ENCODE measurements at places on chromosomes 1 and 21.
A peak's percentile ranks its signal among the peaks of the same experiment; 100 is the strongest.

DNA sequence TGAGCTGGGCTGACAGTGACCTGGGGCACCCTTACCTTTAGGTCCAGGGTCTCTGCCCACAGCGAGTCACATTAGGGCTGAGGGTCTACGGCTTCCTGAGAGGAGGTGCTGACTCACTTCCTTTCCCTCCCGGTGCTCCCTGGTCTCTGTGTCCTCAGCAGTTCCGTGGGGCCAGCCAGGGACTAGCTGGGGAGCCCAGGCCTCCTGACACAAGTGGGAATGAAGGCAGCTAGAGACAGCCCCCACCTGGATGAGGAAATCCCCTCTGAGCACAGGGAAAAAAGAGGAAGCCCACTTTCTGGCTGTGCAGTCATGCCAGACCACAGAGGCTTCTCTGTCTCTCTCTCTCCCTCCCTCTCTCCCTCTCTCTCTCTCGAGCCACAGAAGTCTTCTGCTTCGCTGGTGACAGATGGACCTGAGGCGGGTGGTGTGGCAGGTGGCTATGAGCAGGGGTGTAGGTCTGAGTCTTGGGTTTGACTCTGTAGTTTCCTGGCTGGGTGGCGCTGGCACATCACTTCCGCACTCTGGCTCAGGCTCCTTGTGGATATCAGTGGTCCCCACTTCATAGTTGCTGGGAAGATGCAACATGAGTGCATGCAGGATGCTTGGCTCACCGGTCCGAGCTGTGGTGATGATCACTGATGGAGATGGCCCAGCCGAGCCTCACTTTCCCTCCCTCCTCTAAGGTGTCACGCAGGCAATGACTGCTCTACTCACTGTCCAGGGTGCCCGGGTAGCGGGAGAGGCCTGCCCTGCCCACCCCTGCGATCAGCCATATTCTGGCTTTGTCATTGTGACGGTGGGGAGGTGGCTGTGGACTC, 3.5 kb downstream of the SLC66A1 start:
- DNase-seq: no peak

- no peak for DNase-seq
These were observed 243.6 kb downstream of the TM2D1 start for GRCh38 chr1:61481315-61481715.

- no peak for DNase-seq
These were observed 111.0 kb downstream of the NTNG1 start for GRCh38 chr1:107251839-107252238.

- DNase-seq: no peak
These were observed 81.2 kb downstream of the TGFB2 start for GRCh38 chr1:218426343-218426657.

GRCh38 chr21:28770867-28771661, 221.6 kb downstream of the LTN1 start:
- DNase-seq: no peak

DNA sequence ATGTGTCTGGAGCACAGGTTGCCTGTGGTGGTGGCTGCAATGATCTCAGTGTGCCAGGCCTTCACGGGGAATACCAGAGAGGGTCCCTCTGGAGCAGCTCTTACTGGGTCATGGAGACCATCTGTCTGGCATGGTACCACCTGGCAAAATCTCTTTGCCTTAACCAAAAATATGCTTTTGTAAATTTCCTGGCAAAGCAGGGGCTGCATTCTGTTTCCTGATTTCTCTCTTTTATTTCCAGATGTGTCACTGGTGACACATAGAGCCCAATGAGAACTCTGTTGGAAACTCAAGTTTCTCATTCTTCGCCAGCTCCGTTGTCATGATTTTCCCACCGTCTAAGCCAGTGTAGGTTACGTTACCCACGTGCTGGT, 136.5 kb downstream of the FGGY start:
- DNase-seq: no peak

- DNase-seq: no peak
These were observed 163.4 kb downstream of the RUNX1 start for GRCh38 chr21:34885626-34886239.

GRCh38 chr21:32214654-32215305, 64.1 kb downstream of the MIS18A start:
- DNase-seq: no peak

DNA sequence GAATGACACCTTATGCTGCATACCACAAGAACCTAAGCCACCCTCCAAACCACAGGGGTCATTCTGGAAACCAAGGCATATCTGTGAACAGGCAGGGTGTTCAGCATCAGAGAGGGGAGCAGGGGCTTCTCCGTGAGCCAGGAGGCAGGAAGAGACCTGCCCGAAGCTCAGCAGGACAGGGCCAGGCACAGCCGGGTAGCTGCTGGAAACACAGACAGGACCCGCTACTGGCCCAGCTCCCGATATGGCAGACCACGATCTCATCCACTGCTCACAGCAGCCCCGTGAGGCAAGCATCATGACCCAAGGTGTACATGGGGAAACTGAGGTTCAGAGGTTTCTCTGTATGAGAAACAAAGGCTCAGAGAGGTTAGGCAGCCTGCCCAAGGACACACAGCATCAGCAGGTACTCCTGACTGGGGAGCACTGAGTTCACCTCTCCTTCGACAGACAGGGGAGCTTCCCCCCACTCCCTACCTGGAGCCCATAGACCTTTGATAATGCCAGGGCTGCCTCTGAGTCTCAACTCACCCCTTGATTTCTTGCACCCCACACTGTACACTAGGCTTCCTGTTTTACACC, 317.7 kb downstream of the MATN1 start:
- DNase-seq: no peak

- peak; percentile 3 for DNase-seq
These were observed 61.7 kb downstream of the CASQ2 start for GRCh38 chr1:115706587-115707425.

DNA sequence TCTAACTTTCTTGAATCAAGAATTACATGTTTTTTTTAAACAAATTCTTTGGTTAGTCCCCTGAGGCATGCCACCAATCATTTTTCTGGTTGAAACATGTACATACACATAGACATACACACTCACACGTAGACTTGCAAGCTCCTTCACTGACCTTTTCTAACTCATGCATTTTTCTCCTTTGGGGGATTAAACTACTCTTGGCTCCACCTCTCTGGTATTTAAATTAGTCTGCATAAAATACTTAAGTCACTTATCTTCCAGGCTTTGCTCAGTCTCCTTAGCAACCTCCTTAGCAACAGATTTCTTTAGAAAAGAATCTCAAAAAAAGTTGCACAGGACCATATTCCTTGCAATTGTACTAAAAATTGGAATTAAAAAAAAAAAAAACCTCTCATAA, 440.9 kb upstream of the LRRC7 start:
- no peak for DNase-seq

DNA sequence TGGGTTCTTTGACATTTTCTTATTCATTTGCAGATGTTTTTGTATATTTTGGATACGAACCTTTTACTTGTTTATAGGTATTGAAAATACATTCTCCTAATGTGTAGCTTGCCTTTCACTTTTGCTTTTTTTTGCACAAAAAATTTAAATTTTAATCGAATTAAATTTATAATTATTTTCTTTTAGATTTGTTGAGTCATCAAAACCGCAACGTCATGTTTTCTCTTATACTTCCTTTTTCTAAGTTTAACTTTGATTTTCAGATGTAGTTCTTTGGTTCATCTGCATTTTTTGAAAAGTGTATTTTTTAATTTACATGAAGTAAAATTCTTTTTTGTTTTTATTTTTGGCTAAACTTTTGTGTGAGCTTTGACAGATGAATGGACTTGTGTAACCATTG, 243.7 kb upstream of the DPYD start:
- DNase-seq: no peak

DNA sequence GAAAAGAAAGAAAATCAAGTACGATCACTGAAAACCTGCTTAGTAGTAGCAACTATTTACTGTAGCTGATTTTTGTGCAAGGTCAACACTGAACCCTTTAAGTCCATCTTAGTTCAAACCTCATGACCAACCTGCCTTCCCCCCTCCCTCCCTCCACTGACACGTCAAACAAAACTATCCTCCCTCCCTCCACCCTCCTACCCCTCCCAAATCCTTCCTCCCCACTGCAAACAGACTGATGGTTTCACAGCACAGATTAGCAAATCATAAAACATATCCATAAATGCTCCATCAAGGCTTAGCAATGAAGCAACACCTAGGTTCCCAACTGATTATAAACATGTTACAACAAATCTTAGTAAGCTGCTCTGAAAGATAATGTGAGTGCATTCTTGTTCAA, 164.3 kb upstream of the GREM2 start:
- no peak for DNase-seq

- no peak for DNase-seq
These were observed 87.8 kb downstream of the HLX start for GRCh38 chr1:220966881-220967611.

DNA sequence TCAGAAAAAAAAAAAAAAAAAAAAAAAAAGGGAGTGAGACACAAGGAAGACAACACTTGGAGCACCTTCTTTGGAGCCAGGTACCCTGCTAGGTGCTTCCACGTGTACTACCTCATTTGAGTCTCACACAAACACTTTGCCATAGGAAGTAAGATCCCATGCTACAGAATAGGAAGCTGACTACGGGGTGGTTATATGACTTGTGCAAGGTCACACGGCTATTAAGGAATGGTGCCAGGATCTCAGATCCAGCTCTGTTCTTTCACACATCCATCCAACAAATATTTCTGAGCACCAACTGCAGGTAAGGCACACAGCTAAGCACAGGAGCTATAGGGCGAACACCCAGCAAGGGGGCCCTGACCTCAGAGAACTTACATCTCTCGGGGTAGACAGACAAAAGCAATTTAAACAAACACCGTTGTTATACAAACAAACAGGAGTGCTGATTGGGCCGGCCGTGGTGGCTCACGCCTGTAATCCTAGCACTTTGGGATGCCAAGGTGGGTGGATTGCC, 22.4 kb downstream of the PTAFR start:
- no peak for DNase-seq

DNA sequence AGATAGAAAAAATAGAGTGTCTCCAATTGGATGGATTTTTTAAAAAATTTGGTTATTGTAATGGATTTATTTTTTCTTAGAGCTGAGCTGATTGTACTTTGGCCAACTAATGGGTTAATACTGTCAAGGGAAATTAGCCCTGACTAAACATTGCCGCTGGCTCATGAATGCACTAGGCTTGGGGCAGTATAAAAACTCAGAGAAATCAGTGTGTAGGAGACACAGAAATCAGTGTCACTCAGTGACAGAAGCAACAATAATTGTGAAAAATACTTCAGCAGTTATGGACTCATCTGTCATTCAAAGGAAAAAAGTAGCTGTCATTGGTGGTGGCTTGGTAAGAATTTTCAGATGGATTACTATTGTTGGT, at the start of gene KMO:
KMO (plus strand) TSS at position 217 of the 370 bp plus-strand sequence; CDS start at position 284, 67 bp downstream.
- no peak for DNase-seq

DNA sequence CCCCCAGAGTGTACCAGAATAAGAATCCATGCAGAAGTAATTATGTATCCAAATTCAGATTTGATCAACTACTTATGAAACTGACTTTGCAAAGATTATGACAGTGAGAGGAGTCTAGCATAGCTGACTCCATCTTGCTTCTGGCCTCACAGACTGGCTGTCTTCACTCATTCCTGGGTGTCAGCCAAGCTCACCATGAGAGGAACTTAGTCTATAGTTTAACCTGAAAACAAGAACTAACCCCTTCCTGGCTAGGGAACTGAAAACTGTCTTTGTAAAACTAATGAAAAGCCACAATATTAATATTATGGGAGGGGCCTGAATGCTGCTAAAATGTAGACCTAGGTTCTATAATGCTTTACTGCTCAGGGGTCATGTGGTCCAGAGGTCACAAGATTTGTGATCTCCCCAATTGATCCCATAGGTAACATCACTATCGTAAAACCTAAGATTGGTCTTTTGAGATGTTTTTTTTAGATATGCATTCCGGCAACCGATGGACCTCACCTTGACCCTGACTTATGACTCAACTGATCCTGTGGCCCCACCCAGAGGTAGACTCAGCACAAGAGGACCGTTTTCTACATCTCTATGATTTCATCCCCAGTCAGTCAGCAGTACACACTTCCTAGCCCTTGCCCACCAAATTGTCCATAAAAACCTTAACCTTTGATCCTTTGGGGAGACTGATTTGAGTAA, 55.2 kb downstream of the ATP1B1 start:
- DNase-seq: no peak

DNA sequence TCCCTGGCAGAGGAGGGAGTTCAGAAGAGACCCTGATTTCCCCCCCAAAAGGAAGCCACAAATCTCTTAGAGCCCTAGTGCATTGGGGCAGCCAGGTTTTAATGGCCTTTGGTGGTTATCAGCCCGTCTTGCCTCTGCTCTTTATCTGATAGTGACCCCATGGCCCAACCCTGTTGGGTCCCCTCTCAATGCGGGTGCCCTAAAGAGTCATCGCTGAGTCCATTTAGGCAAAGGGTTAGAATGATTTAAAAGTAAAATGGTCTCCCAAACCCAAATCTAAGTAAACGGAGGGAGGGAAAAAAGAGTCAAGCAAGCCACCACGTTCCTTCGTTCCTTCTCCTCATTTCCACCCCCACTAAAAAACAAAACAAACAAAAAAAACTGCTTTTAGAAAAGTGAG, 164.0 kb downstream of the RUNX1 start:
- DNase-seq: no peak

DNA sequence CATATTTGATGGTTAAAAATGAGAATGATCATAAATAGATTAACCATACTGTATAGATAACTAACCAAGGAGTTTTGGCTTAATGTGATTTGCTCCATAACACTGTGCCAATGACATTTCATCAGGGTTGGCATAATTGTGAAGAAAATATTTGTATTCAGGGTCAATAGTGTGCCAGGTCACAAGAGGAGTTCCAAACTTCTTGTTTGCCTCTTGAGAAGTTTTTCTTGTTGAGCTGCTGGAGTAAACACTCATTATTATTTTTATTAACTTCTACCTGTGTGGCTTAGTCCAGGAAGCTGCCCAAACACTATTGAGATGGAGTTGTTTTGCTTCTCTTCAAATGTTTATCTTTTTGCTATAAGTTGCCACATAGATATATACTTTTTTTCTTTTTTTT, 7.5 kb downstream of the MAP7D1 start:
- no peak for DNase-seq

- DNase-seq: no peak
These were observed 55.1 kb downstream of the AGPAT3 start for GRCh38 chr21:43919871-43920801.

DNA sequence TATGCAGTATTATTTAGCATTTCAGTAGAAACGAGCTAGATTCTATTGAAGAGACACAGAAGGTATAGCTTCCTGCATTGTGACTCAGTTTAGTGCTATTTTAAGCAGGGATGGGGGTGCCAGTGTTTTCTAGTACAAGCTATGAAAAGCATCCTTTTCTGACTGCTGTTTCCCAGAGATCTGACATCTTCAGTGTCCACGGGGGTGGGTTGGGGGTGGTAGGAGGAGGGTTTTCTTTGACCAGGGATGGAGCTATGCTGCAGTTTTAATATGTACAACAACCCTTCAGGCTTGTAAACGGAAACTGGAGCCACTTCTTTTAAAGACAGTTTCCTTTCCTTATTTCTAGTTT, 2.7 kb upstream of the NEGR1 start:
- DNase-seq: peak; percentile 10

GRCh38 chr1:57012315-57012714, 46.5 kb upstream of the C8B start:
- no peak for DNase-seq
